Activated T-cell treated with anti-CD3 and anti-CD28 coated beads, Interleukin-2, amount 50 U/mL, for 4 hours (primary cell): ENCODE measurements at places on chromosomes 16 and 17.

DNA sequence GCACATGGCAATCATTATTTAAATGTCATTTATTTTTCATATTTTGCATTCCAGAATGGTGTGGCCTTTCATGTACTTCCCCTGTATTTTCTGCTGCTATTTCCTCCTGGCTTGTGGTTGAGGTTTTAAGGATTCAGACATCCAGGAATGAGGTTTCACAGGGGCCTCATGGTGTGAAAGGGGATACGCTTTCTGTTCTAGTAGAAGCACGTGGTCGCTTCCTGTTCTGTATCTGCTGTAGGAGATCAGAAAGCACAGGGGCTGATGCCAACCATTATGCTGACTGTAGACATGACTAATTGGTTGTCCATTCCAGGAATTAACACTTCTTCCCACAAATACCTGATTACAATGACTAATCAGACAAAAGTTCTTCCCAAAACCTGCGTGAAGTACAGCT lies 405.9 kb downstream of the SHISA9 start:
- no peak for DNase-seq

- DNase-seq = no peak
Observed at GRCh38 chr16:66432429-66432828, 5.3 kb downstream of the BEAN1 start.

DNA sequence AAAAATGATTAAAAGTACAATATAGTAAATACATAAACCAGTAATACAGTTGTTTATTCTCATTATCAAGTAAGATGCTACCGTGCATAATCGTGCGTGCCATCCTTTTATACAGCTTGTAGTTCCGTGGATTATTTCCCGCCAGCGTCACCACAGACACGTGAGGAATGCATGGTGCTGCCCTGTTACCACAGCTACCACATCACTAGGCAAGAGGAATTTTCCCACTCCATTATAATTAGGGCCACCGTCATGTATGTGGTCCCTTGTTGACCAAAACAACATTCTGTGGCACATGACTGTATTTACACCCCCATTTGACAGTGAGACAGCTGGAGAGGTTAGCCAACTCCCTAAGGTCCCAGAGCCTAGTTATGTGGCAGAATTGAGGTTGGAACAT lies 30.5 kb upstream of the LGALS9 start:
- DNase-seq = no peak

DNA sequence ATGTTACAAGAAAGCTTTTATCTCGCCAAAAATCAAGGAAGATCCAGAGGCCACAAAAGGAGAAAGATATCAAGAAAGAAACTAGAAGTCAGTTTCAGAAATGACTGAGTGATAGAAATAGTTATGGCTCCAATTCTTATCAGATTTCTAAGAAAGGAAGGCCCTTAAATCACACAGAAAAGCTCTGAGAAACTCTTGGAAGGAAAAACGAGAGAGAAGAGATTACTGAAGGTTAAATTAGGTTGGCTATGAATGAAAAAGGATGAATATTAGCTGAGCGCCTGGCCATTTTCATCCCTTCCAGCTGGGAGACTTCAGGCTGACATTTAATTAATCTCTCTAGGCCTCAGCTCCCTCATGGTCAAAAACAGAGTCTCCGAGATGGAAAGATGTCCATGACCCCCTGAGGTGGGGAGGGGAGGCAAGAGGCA lies 72.3 kb downstream of the CYTH1 start:
- no peak for DNase-seq
